ENCODE measurements at places on chromosomes 12 and 14.
A peak's percentile ranks its signal among the peaks of the same experiment; 100 is the strongest.

GRCh38 chr12:10227648-10228047 is 15.0 kb downstream of the GABARAPL1 start:
- DNase-seq = no peak

GRCh38 chr12:54560374-54560858 is 11.0 kb downstream of the PDE1B start:
- DNase-seq = no peak

DNA sequence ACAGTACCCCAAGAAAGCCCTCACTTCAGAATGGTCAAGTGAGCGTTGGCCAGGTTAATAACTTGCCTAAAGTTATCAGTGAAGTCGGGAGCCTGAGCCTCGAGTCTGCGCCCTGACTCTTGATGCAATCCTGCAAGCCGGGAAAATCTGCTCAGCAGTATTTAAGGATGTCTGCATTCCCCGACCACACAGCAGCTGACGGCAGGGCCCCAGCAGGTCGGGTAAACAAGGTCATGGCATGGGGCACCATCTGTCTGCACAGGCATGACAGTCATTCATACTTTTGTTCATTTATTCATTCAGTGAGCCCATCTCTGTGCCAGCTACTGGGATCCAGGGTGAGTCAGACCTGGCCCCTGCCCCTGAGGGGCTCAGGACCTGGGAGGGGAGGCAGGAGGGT is 11.1 kb downstream of the ABCB9 start:
- no peak for DNase-seq

DNA sequence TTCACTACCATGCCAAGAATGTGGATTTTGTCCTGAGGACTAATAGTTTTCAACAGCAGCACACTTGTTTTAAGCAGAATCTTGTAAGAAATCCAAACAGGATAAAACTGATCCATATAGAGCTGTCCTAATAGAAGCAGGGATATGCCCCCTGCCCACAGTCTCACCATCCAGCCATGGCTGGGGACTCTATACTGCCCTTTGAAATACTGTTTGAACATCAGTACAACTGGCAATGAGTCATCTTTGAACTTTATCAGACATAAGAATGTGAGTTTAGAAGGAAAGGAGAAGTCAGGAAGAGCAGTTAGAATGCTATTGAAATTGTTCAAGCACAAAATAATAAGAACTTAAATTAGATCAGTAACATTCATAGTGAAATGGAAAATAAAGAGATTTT is 3.8 kb upstream of the C12orf42 start:
- no peak for DNase-seq

- DNase-seq = no peak
Measured at GRCh38 chr12:43198608-43199007, 353.4 kb downstream of the ADAMTS20 start.

DNA sequence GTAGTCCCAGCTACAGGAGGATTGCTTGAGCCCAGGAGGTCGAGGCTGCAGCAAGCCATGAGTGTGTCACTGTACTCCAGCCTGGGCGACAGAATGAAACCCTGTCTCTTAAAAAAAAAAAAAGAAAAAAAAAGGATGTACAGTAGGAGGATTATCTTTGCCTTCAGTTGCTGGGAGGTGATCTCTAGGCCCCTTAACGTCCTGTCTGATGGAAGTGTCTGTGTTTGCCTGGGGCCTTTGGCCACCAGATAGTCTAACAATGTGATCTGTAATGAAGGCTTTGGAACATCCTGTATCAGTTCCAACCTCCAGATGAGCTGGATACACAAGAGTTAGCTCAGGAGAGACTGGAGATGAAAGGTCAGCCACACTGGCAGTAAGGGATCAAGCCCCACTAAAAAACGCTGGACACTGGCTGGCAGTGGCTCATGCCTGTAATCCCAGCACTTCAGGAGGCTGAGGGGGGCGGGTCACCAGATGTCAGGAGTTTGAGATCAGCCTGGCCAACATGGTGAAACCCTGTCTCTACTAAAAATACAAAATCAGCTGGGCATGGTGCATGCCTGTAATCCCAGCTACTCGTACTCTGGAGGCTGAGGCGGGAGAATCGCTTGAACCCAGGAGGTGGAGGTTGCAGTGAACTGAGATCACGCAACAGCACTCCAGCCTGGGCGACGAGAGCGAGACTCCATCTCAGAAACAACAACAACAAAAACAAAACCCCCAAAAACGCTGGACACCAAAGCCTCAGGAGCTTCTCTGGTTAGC is 19.0 kb upstream of the HNF1A start:
- no peak for DNase-seq

- no peak for DNase-seq
Measured at GRCh38 chr12:12506496-12506890, 56.2 kb downstream of the DUSP16 start.

- DNase-seq = peak; percentile 6
Measured at GRCh38 chr12:9651265-9651729, 18.2 kb upstream of the CLEC2D start.

DNA sequence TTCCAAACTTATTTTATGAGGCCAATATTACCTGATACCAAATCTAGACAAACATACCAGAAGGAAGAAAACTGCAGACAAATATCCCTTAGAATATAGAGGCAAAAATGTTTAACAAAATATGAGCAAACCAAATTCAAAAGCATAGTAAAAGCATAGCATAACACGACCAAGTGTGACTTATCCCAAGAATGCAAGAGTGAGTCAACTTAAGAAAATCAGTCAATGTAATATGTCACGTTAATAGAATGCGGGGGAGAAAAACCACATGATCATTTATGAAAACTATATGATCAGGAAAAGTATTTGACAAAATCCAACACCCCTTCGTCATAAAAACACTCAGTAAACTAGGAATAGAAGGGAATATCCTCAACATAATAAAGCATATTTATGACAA is 217.3 kb downstream of the ADGRD1 start:
- no peak for DNase-seq

DNA sequence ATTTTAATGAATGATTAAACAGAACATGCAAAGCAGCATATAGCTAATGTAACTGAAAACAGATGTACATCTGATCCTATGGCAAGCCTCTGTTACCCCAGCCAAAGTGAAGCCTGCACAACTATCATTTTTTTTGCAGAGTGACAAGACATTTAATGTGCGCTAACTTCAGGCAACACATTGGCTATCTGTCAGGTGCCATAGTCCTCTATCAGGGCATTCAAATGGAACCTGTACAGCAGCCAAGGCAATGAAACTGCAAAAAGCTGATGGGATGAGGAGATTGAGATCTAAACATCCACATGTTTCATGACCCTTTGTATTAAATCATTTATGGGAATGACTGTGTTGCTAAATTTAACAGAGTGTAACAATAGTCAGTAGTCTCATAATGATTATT is 1088.5 kb upstream of the TMEM132C start:
- DNase-seq = no peak
